GM12891 (cell line): ENCODE measurements at places on chromosomes 7 and 10.

- DNase-seq = peak; percentile 77
These were observed 160.7 kb downstream of the MAD1L1 start for GRCh38 chr7:2072042-2072441.

DNA sequence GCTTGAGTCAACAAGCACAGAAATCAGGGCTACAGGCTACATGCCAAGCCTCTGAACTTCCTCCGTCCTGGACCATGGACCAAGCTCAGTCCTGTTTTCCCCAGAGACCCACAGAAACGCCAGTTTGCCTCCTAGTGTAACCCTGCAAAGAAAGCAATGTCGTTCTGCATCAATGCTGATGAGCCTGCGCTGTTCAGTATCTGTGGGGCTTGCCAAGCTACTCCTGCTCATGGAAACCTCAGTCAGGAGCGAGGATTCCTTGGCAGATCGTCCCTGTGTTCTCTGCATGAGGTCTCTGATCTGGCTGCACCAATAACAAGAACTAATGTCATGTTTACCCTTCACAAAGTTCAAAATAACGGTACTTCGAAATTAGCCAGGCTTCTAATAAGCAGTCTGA lies 495.5 kb upstream of the C7orf33 start:
- DNase-seq = no peak

DNA sequence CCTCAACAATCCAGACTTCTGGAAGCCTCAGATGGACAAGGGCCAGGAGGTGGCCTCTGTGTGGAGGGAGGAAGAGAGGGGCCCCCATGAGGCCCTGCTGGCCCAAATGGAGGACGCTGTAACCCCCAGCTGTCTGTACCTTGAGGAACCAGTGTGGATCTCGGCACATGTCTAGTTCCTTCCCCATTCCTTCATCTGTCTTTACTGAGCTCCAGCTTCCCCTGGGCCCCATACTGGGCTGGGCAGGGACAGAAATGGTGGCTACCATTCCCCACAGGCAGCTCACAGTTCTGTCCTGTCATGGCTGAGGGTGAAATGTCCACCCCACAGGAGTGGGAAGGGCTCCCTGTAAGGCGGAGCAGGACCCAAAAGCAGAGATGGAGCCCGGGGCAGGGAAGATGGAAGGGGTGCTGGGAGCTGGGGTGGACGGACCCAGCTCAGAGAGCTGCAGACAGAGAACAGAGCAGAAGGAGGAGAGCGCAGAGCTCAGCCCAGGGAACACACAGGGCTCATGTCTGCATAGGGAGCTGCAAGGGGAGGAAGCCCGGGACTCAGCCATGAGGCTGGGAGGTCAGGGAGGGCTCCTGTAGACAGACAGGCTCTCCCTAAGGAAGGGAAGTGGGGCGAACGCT lies 22.8 kb downstream of the ANTXRL start:
- DNase-seq = no peak

- DNase-seq = no peak
These were observed 101.6 kb upstream of the GJD4 start for GRCh38 chr10:35503578-35503977.

GRCh38 chr7:92527300-92528187 lies 776 bp downstream of the PEX1 start:
- DNase-seq = peak; percentile 30

DNA sequence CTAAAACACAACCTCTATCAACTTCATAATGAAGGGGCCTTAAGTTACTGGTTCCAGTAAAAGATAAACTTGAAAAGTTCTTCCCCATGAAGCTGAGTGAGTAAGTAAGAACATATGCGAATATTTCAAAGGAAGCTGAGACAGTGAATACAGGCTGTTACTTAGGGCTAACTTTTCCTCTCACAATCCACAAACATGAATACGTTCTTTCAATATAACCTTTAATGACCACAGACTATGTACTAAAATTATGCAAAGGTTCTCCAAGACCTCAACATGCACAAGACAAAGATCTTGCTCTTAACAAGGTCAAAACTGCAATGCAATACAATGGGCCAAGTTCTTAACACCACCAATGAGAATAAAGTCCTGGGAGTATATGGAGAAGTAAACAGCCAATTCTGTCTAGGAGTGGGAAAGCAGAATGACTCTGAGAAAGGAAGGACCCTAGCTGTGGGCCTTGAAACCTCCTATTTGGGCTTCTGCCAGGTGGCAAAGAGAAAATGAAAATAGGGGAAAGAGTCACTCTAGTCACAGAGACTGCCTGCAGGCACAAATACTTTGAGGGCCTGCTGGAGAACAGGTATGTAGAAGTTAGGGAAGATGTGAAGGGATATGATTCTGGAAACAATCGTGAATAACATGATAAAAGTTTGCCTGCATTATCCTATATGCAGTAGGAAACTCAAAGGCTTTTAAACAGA lies 43.7 kb downstream of the OSBPL3 start:
- no peak for DNase-seq

DNA sequence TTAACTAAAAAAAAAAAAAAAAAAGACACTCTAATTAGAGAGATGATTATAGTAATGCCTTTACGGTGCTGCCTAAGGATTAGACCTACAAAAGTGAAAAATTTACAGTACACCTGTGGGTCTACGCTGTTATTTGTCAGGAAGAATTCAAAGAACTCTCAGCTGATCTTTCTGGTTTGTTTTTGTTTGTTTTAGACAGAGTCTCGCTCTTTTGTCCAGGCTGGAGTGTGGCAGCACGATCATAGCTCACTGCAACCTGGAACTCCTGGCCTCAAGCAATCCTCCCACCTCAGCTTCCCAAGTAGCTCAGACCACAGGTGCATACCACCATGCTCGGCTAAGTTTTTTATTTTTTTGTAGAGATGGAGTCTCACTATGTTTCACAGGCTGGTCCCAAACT lies 28.3 kb upstream of the FOXK1 start:
- DNase-seq = no peak

DNA sequence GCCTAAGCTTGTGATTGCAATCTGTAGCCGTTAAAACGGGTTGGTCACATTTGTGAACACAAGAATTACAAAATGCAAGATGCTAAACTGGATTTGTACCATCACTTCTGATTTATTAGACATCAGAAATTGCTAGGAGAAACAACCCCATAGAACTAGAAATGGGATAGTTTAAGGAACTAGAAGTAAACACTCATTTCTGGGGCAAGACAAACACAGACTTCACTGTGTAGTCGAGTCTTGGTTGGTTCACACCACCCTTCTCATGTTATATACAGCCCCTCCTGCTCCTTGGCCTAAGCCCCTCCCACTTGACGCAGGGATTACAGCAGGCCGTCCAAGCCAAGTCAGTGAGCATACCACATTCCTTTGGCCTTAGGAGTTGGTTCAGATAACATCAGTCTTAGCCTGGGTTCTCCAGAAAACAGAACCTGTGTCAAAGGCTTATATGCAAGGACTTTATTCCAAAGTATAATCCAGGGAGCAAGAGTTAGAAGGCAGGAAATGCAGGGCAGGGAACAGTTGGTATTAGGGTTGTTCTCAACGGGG lies 2.0 kb upstream of the NRAP start:
- no peak for DNase-seq

- no peak for DNase-seq
These were observed 53.6 kb downstream of the RAB11FIP2 start for GRCh38 chr10:117993166-117993565.

DNA sequence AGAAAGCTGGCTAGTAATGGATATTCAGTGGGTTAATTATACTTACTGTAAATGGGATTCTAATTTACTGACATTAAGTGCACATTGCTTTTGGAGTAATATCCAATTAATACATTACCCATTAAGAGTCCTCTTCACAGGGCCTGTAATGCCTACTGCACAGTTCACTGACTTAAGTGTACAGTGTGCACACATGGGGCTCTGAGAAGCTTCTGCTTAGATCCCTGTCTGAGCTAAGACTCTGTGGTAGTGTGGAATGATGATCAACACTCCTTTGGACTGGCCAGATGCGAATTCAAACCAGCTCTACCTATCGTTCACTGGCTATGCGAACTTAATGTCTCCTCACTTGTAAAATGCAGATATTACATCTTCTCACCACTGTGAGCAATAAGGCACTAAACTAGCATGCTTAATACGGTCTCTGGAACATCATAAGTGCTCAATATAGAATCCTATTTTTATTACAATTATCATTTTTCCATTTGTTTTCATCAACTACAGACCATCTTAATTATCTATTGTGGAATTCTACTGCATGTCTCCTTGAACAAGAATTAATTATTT lies 53.8 kb upstream of the SEC61G start:
- DNase-seq = no peak

DNA sequence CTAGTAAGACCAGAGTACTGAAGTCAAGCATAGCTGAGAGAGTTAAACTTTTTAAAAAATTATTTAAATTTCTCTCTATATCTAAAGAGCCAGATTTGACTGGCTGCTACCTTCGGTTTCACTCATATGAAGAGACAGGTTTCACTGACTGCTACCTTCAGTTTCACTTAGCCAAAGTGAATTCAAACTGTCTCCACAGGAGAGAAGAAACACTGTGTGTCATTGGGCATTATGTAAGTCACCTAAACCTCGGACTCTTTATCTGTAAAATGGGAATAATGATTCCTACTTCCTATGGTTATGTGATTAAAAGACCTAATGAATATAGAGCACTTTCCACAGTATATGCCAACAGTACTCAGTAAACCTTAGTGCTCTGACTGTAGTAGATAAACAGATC lies 41.6 kb upstream of the MET start:
- peak; percentile 6 for DNase-seq

DNA sequence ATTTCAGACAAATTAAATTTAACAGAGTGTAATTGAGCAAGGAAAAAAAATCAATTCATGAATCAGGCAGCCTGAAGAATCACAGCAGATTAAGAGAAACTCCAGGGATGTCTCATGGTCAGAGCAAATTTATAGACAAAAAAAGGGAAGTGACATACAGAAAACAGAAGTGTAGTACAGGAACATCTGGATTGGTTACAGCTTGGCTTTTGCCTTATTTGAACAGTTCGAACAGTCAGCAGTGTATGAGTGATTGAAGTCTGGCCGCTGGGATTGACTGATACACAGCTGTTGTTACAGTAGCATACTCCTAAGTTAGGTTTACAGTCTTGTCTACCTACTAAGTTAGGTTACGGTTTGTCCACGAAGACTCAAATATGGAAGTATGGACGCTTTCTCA lies 255.3 kb downstream of the HPSE2 start:
- DNase-seq = no peak

GRCh38 chr10:127215866-127216265 lies 19.5 kb upstream of the INSYN2A start:
- DNase-seq = no peak

GRCh38 chr7:130943336-130943901 lies 209.4 kb upstream of the KLF14 start:
- no peak for DNase-seq

DNA sequence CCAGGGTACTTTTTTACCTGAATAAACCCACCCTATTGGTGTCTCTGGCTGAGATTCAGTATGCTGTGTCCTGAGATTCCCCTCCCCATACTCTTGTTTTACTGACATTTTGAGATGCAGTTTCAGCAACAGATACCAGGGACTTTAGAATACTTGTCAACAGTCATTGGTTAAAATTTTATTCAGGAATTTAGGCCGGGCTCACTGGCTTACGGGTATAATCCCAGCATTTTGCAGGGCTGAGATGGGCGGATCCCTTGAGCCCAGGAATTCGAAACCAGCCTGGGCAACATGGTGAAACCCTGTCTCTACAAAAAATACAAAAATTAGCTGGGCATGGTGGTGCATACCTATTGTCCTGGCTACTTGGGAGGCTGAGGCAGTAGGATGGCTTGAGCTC lies 90.0 kb upstream of the GATAD1 start:
- no peak for DNase-seq

DNA sequence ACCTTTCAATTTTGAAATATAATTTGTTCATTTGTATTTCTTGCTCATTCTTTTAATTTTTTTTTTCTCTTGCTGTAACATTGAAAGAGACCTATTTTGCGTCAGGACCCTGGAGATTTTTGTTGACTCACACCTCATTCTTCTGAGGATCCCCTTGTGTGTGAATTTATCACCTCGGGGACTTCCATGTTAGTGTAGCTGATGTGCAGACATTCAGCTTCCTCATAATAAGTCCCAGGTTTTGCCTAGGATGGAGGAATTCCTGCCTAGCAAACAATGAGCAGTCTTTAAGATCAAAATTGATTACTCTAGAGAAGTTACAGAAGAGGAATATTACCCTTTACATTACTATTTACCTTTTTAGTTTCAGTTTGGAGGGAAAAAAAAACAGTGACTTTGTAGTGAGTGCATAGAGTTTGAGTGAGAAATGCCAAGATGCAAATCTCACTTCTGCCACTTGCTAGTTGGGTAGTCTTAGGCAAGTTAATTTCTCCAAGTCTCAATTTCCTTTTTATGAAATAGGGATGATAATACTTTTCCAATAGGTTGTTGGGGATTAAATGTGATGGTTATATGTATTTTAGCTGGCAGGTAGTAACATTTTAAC lies 14.3 kb downstream of the TES start:
- DNase-seq = no peak

DNA sequence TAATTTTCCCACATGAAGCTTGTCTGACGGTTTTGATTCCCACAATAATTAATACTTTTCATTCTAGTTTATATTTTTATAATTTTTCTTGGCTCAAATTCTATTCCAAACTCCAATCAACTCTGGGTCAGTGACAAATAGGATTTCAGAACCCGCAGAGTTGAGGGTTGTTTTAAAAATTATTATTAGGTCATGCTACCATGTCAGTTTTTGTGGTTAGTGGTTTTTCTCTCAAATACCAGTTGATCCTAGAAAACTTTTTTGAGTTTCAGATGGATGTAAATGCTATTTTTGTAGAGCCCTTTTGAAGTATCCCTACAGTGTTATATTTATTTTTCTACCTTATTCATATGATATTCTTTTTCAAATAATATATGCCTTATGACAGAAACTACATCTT lies 237.4 kb downstream of the SEMA3D start:
- no peak for DNase-seq

- no peak for DNase-seq
These were observed 181.5 kb upstream of the TRIM24 start for GRCh38 chr7:138278601-138279000.

DNA sequence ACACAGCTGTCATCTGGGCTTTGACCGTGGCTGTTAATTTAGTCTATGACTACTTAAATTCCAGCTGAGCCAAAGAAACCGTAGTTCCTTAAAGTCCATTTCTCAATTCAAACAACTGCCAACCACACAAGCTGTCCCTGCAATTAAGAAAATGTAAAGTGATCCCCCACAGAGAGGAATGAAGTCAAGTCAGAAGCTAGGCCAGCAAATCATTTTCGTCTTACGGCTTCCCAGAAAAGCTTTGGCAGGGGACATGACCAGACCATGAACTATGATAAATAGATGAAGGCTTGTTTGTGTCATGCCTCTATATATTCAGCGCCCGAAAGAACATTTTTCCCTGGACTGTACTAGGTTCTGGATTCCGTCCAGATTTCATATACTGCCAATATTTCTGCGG lies 54.6 kb downstream of the HACD1 start:
- no peak for DNase-seq

- no peak for DNase-seq
These were observed 135.6 kb upstream of the HPS1 start for GRCh38 chr10:98582363-98582762.

DNA sequence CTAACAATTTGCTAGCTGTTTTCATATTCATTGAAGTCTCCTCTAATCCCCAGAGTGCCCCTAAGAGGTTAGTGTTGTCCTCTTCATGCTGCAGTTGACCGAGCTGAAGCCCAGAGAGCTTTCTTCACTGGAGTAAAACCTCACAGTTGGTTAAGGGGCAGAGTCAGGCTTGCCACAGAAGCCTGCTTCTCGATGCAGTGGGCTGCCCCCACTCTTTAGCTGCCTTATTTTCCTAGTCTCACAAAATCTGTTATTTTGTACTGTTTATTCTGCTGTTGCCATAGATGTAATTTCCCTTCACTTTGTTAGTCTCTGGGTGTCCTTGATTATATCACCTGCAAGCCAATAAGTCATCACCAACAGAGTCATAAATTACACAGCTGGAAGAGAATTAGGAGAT lies 56.3 kb upstream of the ZPBP start:
- no peak for DNase-seq
